ENCODE measurements at places on chromosomes 2 and 18.

- DNase-seq = no peak
Observed at GRCh38 chr2:171754254-171754939, 67.1 kb downstream of the DYNC1I2 start.

- no peak for DNase-seq
Observed at GRCh38 chr2:237291138-237291792, 122.7 kb downstream of the COL6A3 start.

- no peak for DNase-seq
Observed at GRCh38 chr2:171185941-171186340, 25.2 kb upstream of the TLK1 start.

GRCh38 chr2:38750011-38750890, 910 bp downstream of the SRSF7 start:
- no peak for DNase-seq

DNA sequence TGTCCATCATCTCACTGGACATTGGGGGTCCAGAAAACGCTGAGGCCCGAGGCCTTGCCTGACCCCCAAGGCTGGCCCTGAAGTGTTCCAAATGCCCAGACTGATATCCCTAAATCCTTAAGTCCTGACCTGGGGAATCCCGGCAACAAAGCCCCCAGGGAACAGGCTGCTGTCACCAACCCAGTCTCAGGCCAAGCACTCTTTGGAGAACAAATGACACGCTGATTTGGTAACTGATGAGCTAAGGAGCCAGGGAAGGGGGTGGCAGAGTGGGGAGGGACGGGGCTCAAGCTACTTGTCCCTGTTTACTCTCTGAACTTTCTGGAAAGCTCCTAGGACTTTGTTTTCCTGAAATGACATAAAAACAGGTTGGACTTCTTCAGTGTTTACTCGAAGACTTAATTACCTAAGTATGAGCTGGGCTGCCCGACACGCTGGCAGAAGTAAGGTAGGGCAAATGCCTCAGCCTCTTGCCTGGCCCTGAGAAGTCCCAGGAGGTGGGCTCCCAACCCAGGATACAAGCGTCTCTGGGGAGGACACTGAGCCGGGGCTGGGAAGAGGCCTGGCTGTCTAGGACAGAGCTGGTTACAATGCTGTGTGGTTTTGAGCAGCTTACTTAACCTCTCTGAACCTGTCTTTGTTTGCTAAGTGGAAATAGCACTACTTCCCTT, 105.5 kb upstream of the GLI2 start:
- DNase-seq = no peak

DNA sequence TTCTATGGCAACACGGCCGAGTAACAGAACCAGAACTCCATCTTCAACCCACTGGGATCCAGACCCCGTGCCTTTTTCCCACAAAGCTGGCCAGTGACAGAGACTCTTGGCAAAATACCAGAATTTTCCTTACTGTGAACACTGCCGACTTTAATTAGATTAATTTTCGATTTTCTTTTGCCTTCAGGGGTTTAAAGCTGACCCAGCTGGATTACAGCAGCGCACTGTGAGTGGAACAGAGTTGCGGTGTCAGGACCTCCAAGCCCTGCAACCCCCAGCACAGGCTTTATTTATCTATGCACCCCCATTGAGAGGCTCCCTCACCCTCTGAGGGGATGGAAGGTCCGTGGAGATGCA, 36.4 kb downstream of the CTIF start:
- DNase-seq = no peak

- no peak for DNase-seq
Observed at GRCh38 chr2:71575966-71576365, 122.6 kb downstream of the DYSF start.

DNA sequence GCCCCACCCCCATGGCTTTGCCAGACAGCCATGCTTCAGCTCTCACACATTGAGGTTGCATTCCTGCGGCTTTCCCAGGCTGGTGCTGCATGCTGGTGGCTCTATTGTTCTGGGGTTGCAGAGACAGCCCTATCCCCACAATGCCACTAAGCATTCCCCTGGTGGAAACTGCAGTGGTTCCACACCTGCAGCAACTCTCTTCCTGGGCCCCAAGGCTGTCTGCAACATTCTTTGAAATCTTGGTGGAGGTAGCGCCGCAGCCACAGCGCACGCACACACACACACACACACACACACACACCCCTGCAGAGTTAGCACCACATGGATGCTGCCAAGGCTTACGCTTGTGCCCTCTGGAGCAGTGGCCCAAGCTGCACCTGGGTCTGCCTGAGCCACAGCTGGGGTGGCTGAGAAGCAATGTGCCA, 21.4 kb downstream of the SFXN5 start:
- no peak for DNase-seq

- DNase-seq = no peak
Observed at GRCh38 chr2:201396595-201396994, 39.5 kb upstream of the FLACC1 start.

- DNase-seq = no peak
Observed at GRCh38 chr2:116489944-116490343, 1324.5 kb upstream of the DDX18 start.

DNA sequence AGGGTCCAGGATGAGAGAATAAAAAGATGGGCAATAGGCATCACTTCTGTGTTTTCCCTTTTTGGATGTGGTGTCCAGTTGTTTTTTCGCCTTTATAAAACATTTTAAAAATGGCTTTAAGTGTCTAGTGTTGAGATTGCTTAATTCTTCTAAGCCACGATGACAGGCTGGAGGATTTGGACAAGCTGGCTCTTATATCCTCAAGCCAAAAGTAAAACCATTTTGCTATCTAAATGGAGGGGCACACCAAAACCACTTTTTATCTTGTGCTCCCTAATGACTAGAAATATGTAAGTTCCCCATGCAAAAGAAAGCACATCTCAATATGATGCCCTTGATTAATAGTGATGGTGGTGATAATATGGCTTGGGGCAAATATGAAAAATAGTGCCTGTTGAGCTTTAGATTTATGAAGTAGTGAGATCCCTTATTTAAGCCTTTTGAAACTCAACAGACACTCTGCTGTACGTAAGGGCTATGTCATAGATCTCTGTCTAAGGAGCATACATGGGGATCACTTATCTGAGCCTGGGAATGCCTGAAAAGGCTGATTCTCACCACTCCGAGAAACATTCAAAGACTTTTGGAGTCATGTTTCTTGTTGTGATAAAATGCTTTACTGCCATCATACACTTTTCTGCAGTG, 185.5 kb downstream of the KCNS3 start:
- DNase-seq = no peak

DNA sequence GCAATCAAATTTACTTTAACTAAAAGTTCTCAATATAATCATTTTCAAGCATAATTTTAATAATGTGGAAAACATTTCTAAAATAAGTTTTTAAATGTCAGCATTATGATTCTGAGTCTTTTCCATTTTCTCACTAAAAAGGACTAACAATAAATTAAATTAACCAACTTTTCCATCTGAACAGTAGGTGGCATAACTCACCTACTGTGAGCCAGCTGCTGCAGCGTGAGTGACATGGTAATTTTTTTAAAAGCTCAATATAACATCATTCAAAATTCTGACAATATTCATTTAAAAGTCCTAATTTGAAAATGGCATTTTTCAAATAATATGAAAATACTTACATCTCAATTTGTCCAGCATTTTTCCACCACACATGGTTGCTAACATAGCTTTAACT, 66.5 kb downstream of the DTNB start:
- no peak for DNase-seq

DNA sequence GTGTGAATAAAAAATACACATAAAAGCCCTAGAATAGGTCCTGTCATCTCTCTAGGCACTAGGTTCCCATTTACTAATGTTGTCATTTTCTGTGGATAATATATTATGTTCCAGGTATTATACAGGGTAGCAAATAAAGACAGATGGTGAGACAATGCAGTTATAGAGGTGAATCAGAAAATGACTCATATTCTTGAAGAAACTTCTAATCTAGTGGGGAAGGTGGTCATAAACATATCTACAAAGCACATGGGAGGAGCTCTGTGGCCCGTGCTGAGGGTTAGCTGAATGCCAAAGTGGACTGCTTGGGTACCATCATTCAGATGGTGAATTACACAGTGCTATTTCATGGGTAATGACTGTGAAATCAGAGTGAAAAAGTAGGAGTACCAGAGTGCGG, 700.9 kb downstream of the ERBB4 start:
- DNase-seq = no peak

DNA sequence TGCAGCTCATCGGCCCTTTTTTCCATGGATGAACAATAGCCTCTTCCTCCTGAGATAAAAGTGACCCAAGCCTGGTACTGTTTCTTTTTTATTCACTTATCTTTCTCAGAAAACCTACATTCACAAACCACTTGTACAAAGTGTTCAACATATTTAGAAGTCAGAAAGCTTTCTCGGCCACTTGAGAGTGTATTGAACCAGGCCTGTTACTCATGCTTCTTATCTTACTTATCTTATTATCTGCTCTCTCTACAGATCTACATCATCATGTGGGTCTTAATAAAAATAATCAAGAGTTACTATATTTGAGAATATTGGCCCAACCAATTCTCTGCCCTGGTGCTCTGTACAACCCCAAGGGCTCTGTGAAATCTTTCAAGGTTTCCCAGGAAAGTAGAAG, 242.1 kb downstream of the MREG start:
- DNase-seq = no peak

GRCh38 chr2:38266382-38267061, 110.6 kb downstream of the ATL2 start:
- DNase-seq = no peak

DNA sequence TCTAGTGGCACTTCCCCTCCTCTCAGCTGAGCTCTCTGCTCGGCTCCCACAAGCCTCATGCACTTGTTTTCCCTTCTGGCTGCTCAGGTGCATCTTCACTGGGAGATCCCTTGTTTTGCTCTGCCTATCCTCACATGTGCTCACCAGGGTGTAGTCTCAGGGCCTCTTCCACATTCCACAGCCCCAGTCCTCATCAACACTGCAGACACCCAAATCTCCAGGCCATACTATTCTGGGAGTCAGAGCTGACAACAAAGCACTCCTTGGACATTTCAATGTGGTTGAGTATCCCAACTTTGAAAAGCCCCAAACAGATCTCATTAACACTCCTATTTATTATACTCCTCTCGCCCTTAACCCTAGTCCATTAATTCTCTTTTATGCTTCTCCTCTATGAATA, 71.3 kb downstream of the CCDC93 start:
- no peak for DNase-seq

DNA sequence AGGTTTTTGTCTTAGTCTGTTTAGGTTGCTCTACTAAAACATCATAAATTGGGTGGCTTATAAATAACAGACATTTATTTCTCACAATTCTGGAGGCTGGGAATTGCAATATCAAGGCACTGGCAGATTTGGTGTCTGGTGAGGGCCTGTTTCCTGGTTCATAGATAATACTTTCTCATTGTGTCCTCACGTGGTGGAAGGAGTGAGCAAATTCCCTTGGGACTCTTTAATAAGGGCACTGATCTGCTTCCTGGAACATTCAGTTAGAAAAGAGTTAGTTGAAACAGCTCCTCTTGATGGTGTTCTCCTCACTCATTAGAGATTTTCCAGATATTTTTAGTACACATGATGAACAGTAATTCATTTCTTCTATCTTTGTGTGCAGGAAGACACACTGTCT, 22.3 kb downstream of the COL4A3 start:
- DNase-seq = no peak

DNA sequence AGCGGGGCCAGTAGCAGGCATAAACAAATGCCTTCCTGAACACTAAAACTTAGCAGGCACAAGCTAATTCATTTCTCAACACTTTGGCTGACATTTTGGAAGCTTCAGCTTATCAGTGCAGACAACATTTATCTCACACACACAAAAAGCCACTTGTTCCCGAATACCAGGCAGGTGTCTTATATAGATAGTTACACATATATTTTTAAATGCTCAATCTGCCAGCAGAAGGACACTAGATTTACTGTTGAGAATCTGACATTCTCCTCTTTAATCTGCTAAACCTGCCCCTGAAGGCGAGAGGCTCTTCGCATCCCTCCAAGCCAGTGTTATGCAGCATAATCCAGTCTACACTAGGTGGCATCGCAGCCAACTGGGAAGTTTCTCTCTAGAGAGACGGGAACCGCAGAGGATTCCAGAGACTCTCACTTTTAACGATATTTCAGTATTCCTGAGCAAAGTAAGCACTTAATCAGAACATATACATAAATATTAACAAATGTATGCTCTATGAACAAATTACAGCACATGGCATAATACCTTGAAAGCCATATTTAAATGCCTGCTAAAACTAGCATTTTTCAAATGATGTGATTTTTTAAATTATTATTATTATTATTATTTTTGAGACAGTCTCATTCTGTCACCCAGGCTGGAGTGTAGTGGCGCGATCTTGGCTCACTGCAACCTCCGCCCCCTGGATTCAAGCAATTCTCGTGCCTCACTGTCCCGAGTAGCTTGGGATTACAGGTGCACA, 90.2 kb upstream of the SCG2 start:
- no peak for DNase-seq

DNA sequence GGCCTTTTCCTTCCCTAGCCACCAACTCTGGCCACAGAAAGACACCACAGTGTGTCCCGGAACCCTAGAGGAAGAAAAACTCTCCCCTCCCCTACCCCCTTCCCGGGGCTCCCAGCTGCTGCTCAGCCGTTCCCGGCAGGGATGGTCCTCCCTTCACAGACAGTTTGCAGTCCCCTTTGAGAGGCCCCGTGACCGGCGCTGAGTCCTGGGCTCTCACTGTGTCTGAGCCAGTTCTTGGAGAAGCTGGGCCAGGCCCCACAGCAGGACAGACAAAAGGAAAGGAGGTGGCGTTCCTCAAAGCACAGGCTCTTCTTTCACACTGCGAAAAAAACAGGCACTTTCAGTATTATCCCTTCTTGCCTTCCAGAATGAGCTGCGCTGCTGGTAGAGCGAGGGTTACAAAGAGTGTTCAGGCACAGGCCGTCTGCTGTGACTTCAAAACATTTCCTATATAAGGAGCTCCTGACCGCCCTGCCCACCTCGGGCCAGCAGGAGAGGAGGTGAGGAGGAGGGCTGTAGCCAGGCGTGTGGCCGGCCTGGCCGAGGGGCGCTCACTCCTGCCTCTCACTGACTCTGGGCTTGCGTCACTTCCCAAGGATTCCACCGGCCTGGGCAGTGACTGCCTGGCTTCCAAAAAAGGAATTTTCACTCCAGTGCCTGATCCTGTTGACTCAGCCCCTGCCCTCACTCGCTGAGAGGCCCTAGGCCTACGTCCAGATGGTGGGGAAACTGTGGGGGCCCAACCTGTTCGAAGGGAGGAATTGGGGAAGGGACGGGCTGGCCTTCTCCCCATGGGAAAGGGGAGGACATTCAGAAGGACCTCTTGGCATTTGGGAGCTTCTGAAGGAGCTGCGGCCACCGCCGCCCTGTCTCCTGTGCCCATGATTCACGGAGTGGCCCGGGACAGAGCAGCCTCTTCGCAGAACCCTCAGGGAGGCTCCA, 24.9 kb downstream of the CIDEA start:
- no peak for DNase-seq

DNA sequence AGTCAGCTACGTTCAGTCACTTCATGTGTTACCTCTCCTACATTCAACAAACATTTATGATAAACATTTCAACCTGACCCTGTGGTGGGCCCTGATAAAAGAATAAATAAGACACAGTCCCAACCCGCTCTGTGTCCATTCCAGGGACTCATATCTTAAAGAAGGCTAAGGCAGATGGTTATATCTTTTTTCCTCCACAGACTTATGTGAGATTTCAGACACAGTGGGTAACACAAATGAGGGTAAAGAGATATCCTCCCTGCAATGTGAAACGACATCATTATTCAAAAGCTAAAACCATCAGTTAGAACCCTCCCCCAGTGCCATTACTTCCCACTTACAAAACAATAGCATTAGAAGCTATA, 11.1 kb upstream of the HNRNPLL start:
- no peak for DNase-seq

Data from cortex of kidney (tissue), 1 donor.